ENCODE measurements at places on chromosomes 4 and X. TPM values are rescaled to one million over a fixed set of nuclear protein-coding genes. Genes with fewer than 3 reads are reported as not detected.

MUC7 gene
- total RNA-seq = not detected

MND1 gene
- total RNA-seq = 5.7 TPM

TCP11X2 gene
- total RNA-seq = not detected

HTR2C gene
- 1.5 TPM for total RNA-seq

C4orf36 gene
- total RNA-seq = 2.2 TPM

PRRG1 gene
- total RNA-seq = 5.4 TPM

SERPINA7 gene
- not detected for total RNA-seq

STK32B gene
- 53.6 TPM for total RNA-seq

BBS12 gene
- 7.4 TPM for total RNA-seq

TRIML2 gene
- not detected for total RNA-seq

PHOX2B gene
- not detected for total RNA-seq

SLAIN2 gene
- 103 TPM for total RNA-seq

C4orf51 gene
- total RNA-seq = not detected

POU4F2 gene
- not detected for total RNA-seq

ARHGAP24 gene
- total RNA-seq = 1.5 TPM

TMPRSS11D gene
- not detected for total RNA-seq

BEX1 gene
- total RNA-seq = 99.8 TPM

CCSER1 gene
- total RNA-seq = 122 TPM

ABCG2 gene
- 15.5 TPM for total RNA-seq

PPP1R2C gene
- not detected for total RNA-seq

BEND2 gene
- under 0.01 TPM for total RNA-seq

EMD gene
- total RNA-seq = 14.0 TPM

RPS6KA3 gene
- 22.6 TPM for total RNA-seq

TBC1D8B gene
- 0.49 TPM for total RNA-seq

FHIP1A gene
- 3.7 TPM for total RNA-seq

TMLHE gene
- total RNA-seq = 19.9 TPM

HPGD gene
- total RNA-seq = 3.0 TPM

HDX gene
- total RNA-seq = 12.3 TPM

RHOH gene
- 0.25 TPM for total RNA-seq

SMIM10L2A gene
- 9.1 TPM for total RNA-seq

DOCK11 gene
- 14.3 TPM for total RNA-seq

TNMD gene
- total RNA-seq = not detected

IL9R gene
- 0.25 TPM for total RNA-seq

SULT1B1 gene
- total RNA-seq = 0.98 TPM

KIT gene
- total RNA-seq = 75.5 TPM

CT45A3 gene
- total RNA-seq = not detected

HTN1 gene
- total RNA-seq = not detected

DDX53 gene
- not detected for total RNA-seq

LRCH2 gene
- 40.8 TPM for total RNA-seq

NDP gene
- total RNA-seq = 24.3 TPM
